AG04449 (cell line): ENCODE measurements at places on chromosomes 12 and 14.

GRCh38 chr12:52690351-52691075 is 10.3 kb upstream of the KRT1 start:
- DNase-seq: no peak

DNA sequence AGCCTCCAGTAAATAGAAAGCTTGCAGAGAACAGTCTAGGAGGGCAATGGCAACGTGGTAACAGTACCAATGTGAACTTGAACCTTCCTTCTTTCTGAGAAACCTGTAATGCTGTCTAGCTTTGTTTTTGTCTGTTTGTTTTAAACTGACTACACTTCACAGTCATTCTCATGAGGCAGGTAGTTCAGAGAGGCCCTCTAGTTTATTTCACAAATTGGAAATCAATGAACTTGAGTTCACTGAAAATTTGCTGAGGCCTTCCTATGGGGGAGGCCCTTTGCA is 2.9 kb upstream of the ATP2A2 start:
- no peak for DNase-seq

- DNase-seq: no peak
These were observed 127.4 kb upstream of the EGLN3 start for GRCh38 chr14:34078117-34078743.

- no peak for DNase-seq
These were observed 5.6 kb downstream of the TCTN1 start for GRCh38 chr12:110619534-110619953.

DNA sequence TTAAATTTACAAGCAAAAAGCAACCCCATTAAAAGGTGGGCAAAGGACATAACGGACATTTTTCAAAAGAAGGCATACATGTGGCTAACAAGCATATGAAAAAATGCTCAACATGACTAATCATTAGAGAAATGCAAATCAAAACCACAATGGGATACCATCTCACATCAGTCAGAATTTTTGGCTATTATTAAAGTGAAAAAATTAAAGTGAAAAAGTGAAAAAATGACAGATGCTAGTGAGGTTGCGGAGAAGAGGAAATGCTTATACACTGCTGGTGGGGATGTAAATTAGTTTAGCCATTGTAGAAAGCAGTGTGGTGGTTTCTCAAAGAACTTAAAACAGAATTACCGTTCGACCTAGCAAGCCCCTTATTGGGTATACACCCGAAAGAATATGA is 7.9 kb downstream of the OTOGL start:
- no peak for DNase-seq

GRCh38 chr12:93740751-93741150 is 63.6 kb downstream of the CRADD start:
- no peak for DNase-seq

DNA sequence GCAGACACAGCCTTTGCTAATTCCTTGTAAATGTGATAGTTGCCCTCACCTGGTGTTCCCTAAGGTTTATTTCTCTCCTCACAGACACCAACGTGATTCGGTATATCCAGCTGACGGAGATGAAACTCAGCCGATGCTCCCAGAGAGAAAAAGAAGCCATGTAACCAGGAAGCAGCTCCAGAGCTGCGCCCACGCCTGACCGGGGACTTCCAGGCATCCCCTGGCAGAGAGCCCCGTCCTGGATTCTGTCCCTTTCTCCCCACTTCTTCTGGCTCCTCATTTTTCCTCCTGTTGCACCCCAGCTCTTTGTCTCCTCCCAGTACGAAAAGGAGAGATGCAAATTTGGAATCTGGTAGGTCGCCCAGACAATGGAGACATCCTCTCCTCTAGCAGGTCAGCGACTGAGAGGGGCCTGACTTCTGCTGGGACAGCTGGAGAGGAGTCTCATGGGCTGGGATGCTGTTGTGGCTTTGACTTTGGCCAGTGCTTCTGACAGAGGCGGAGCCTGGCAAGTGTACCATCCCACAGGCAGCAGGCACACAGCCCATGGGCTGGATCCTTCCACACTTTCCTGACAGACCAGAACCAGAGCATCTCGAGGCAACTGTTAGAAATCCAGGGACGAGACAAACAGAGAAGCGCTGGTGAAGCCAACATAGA is 29.4 kb downstream of the TTC9 start:
- no peak for DNase-seq
